Activated CD4-positive, alpha-beta T cell treated with anti-CD3 and anti-CD28 coated beads, Interleukin-2, amount 50 U/mL, for 48 hours (primary cell): ENCODE measurements at places on chromosomes 2 and 18.

- no peak for DNase-seq
Measured at GRCh38 chr2:128731994-128732650, 413.5 kb upstream of the HS6ST1 start.

DNA sequence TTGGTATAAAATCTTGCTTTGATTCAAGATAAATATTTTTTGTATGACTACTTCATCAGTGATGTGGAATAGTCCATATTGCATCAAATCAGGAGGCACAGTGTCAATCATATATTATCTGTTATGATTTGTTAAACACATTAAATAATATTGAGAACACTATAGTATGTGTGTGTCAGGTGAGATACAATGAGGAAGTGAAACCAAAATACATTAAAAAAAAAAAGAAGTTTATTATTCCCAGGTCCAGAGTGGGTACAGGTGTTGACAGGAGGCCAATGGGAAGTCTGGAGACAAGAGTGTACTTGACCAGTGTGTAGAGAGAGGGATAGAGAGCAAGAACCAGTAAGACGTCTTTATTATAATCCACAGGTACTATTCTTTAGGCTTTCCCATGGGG lies 292.6 kb downstream of the FSIP2 start:
- no peak for DNase-seq

DNA sequence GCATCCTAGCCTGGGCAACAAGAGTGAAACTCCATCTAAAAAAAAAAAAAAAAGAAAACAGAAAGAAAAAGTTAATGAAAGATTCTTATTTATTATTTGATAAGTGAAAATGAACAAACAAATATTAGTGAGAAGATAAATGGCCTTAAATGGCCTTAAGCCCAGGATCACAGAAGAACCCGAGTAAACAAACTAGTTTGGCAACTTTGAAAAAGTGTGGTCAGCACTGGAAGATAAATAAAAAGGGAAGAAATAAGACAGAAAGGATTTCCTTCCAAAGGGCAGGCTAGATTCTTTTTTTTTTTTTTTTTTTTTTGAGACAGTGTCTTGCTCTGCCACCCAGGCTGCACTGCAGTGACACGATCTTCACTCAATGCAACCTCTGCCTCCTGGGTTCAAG lies 692.4 kb downstream of the CPS1 start:
- DNase-seq = no peak

DNA sequence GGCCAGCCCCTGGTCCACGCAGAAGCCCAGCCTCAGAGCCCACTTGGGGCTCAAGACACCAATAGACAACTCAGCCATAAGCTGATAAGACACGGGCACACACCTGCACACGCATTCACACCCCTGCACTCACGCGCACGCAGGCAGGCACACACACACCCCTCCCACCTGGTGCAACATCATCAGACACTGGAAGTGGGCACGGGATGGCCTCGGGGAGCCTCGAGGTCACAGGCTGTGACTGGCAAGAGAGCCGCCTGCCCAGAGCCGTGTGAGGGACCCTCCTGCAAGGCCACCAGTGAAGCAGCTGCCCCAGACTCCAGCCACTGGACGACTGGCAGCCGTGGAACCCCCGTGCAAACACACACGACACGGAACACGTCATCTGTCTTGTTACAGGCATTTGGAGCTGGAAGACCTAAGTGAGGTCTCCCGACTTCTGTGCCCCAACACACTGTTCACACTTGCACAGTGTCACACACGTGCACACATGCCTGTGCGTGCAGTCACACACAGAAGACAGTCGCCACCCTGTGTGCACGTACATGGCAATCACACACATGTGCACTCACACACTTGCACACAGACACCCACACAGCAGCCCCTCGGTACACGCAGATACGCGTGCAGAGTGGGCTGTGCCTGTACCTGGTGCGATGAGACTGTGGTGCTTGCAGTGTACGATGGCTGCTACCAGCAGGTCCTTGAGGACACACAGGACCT lies 959 bp downstream of the MAB21L4 start:
- no peak for DNase-seq

DNA sequence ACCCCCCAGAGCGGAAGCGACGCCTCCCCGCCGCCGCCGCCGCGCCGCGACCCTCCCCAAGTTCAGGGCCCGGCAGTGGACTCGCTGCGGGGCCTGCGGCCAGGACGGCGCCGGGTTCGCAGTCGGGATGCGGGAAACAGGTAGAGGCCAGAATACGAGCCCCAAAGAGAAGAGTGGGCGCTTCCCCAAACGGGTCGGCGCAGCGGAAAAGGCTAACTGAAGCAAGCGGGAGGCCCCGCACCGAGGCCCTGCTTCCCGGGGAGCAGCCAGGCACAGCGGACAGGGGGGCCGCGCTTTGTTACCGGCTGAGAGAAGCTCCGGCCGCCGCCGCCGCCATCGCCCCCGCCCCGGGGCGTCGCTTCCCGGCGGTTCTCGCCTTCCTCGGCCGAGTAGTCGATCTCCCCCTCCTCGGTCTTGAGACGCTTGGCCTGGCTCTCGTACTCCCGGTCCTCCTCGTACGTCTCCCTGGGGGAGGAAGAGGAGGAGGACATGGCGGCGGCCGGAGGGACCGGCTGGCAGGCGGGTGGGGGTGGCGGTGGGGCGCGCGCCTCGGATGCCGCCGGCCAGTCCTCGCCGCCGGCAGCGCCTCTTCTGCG lies 494 bp downstream of the HNRNPLL start:
- DNase-seq = peak; percentile 46

DNA sequence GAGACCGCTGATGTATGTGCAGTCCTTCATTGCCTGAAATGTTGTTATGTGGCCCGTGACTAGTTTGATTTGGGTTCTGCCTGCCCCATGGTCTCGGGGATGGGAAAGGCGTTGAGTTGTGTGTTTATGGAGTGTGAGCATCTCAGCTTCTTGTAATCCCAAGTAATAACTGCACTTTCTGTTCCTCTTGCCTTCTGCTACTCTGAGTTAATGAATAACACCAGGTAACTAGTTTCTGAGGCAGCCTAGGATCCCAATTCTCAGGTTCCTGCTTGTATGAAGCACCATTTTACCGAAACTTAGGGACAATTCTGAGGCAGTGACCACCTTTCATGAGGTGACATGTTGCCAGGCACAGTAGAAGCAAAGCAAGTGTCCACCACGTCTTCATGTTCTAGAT lies 170.0 kb downstream of the ALK start:
- DNase-seq = no peak

DNA sequence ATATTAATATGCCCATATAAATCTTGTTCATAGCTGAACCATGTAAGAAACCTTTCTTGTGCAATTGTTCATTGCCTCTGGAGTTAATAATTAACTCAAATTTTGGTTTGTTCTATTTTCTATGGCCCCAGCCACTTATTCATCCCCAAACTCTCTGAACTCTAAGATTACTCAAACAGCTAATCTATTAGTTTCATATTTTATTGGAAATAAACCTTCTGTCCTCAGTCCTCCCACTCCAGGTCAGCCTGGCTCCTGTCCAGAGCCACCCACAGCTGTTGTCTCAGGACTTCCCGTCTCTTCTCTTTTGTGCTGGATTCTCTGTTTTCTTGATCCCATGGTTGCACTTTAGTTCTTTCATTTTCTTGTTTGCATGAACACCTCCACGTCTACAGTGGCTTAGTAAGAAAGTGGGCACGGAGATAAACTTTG lies 4.4 kb upstream of the RNF103 start:
- DNase-seq = no peak

DNA sequence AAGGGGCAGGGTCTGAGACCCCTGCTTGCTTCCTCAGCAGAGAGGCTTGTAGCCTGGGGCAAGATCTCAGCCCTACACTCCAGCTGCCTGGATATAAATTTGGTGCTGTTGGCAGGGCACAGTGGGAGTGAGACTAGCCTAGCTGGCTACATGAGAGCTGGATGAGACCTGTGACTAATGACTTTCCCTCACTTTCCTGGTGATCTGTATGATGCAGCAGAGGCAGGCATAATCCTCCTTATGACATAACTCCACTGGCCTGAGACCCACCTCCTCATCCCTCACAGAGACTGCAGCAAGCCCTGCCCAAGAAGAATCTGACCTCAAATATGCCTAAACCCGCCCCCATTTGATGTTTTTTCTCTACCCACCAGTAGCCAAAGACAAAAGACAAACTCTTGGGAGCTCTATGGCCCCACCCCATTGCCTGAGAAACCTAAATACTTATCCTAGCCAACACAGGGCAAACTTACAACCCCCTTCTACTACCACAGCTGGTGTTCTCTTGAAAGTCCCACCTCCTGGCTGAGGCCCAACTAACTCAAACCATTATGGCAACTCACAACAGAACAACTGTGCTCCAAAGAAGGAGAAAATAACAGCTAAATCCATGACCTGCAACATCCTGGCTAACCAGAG lies 102.7 kb downstream of the NR4A2 start:
- no peak for DNase-seq

GRCh38 chr2:60554074-60554645 lies 706 bp upstream of the BCL11A start:
- no peak for DNase-seq

DNA sequence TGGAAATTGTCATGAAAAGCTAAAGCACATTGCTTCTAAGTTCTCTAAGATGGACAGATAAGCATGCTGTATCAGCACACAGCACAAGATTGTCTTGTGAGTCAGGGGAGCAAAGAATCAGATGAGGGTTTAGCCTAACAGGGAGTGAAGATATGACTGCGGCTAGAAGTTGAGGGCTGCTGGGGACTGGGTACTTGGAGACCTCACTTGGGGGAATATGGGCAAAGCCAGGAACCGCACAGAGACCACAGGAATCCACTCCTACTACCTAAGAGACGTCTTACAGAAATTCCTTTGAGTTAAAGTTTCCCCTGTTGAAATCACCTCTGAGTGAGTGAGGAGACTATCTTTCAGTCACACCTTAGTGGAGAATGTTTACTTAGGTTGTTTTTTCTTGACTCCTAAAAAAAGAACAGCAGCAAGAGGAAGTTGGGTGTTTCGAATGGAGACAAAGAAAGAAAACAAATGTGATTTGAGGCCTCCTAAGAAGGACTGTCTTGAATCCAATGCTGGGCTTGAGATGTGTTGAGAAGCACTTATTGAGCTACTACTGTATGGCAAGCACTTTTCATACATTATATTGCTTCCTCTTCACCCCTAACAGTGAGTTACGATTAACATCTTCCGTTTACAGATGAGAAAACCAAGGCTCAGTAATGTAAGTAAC lies 100.7 kb downstream of the ANKRD44 start:
- DNase-seq = peak; percentile 81

DNA sequence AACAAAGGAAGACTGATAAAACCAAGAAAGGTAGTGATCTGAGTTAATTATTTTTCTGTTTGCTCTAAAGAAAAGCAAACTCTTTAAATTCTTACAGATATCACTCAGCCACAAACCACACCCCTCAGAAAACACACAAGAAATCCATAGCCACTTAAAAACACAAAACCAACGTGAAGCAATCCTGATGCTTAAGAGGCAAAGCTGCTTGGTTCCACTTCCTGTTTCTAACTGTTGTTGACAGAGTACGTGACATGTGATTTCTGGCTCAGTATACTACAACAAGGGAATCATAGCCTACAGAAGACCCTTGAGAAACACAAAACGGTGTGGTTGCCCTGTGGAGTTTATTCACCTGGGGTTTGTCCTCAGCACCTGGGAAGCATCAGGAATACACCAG lies 240.9 kb upstream of the APCDD1 start:
- DNase-seq = no peak

DNA sequence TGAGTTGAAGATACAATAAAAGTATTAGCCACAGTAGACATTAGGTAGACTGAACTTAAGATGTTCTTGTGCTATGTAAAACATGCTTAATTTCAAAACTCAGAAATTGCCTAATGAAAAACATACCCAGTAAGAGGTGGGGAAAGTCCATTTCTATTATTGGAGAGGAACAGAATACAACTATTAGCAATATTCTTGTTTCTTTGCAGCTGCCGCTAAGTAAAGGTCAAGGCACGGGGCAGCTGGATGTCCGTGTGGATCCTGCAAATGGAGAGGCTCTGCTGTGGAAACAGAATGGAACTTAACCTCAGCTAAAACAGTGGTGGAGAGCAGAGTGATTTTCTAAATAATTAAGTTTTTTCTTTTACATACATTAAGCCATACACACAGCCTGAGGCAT lies 139.2 kb upstream of the ARHGAP28 start:
- no peak for DNase-seq
